Tibial nerve (tissue), 4 donors: ENCODE measurements at places on chromosomes 16 and 17. TPM values are rescaled to one million over a fixed set of nuclear protein-coding genes. Genes with fewer than 3 reads are reported as not detected.
A peak's percentile ranks its signal among the peaks of the same experiment; 100 is the strongest.

GRCh38 chr17:67628580-67629013 is 89.1 kb upstream of the NOL11 start:
- no peak for DNase-seq

DNA sequence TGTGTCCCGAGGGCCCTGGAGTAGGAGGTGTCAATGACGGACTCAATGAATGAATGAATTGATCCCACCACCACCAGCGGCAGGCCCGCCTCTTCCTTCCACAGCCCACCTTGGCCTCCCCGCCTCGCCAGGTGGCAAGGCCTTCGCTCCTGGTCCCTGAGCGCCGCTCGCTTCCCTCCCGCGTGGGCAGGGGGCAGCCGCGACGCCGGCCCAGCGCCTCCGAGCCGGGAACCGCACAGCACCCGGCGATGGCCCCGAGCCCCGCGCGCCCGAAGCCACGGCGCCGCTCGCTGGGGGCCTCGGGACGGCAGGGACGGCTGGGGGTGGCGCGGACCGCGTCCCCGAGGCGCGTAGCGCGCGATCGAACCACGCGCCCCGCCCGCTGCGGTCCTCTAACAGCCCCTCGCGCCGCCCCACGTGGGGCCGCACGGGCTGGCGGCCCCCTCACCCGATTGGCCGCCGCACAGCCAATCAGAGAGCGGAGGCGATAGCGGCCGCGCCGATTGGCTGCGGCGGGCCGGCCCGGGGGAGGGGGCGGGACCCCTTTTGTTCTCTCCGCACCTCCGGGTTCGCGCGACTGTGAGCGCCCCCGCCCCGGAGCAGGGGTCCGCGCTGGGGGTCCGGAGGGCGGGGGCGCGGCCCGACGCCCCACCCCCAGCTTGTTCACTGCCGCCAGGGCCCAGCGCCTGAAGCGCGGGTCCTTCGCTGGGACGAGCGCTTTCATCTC is 31.4 kb downstream of the ACTG1 start:
- peak; percentile 53 for DNase-seq

GRCh38 chr16:1559446-1559975 is 26.0 kb downstream of the TMEM204 start:
- no peak for DNase-seq

DNA sequence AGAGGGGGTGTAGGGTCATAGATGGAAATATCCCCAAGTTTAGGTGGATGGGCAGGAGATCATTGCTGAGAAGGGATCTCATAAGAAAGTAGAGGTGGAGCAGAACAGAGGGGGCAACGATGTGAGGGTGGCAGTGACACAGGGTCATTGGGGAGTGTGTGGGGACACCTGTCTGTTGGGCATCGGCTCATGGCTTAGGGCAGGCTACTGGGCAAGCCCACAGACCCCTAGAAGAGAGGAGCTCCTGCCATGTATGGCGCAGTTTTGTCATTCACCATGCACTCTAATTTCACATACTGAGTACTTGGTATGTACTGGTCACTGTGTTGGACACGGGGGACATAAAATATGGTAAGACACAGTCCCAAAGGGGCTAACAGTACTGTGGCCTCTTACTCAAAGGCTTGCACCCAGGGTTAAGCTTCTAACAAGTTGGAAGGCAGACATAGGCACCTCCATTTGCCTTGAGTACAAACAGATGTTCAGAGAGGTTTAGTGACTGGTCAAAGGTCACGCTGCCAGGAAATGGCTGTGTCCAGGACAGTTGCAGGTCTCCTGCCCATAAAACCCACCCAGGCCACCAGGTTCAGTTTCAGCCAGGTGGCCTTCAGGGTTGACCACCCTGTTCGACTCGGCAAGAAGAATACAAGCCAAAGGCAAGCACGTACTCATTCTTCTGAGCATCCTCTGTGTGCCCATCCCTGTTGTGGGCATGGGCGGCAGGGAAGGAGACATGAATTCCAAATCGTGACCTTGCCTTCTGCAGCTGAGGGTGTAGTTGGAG is 580.2 kb downstream of the KCNJ18 start:
- no peak for DNase-seq

- no peak for DNase-seq
Observed at GRCh38 chr17:9467518-9467917, 108.1 kb downstream of the STX8 start.

C16orf82 gene
- not detected for total RNA-seq

GRCh38 chr16:12229759-12230594 is 253.4 kb downstream of the SNX29 start:
- no peak for DNase-seq

DNA sequence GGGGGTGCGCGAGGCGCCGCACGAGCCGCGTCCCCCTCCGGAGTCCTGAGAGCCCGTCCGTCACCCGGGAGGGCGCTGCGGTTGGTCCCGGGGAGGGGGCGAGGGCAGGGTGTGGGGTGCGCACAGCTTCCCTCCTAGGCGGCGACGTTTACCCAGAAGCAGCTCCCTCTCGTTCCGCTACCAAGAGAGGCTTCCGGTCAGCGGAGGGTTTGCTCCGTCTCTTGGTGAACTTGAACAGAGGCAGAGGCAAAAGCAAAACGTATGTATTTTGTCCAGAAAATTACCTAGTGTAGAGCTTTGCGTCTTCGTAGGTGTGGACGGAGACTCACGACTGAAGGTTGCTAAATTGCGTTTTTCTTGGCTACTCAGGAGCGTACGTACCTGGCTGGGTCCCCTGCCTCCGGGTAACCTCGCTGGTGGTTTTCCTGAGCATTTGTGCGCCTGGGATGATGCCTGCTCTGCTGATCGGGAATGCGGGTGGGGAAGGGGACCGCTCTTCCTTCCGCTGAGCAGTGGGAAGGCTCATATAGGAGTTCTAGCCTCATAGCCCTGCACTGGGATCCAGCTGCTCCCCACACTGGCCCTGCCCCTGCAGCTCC is 833 bp downstream of the WSCD1 start:
- DNase-seq: no peak

GRCh38 chr16:58378401-58378800 is 13.9 kb upstream of the GINS3 start:
- DNase-seq: no peak

DNA sequence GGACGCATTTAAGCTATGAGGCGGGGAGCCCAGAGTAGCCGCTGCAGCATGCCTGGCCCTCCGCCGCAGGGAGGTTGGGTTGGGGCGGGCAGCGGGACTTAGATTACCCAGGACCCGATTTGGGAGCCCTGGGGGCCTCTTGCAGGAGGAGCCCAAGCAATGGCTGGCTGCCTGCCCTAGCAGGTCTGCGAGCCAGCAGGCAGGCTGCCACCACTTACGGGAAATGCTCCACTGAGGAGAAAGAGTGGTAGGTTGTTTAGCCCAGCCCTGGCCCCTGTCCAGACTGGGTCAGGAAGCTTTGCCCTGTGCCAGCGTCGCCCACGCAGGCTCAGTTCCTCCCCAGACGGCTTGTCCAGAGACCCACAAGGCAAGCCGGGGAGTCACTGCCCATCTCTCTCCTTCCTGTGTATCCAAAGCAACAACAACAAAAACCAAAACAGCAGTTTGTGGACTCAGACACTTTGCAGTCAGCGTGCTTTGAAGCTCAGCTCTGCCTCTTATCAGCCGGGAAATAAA is 10.3 kb upstream of the TVP23A start:
- DNase-seq: peak; percentile 84

DNA sequence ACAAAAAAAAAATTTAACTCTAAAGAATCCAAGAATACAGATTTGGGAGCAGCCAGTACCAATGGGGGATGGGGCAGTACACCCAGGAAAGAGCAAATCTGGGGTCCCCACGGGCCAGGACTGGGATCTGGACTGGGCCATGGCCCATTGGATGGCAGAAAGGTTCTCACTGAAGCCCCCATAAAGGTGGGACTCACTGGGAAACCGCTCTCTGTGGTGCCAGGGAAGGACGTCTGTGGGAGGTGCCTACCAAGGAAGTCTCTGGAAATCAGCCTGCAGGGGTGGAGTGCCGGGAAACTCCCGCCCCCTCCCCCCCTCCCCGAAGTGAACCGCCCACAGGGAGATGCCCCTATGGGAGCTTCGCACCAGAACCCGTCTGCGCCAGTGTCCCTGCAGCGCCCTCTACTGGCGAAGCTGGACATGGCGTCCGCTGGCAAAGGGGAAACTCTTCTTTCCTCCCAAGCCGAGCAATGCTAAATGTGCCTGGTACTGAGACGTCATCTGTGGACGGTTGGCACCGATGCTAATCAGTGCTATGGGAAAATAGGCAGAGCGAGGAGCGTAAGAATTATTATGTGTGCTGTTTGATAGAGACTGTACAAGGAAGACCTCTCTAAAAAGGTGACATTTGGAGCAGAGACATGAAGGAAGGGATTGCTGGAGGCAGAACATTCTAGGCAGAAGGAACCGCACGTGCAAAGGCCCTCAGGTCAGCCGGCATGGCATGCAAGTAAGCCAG is 671.1 kb downstream of the WWOX start:
- peak; percentile 49 for DNase-seq

NT5C gene
- 137 TPM for total RNA-seq

DNA sequence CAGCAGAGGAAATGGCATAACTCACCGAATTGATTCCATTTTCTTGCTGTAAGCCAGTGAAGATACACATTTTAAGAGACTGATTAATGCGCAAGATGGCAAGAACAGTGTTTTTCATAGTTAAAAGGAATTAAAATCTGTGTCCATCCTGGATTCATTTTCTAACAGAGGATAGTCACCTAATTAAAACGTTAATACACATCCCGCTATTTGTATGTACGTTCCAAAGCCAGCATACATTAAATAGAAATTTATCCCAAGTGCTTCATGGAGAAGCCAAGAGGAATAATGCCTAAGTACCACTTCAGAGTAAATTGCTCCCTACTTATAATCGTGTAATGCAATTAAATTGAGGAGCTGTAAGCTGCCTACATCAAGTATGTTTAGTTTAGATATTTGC is 49.9 kb downstream of the RBFOX1 start:
- no peak for DNase-seq

NLRC3 gene
- 0.84 TPM for total RNA-seq

CCL2 gene
- 34.7 TPM for total RNA-seq

GRCh38 chr16:84597528-84597896 is 20.4 kb downstream of the COTL1 start:
- DNase-seq: no peak
